ENCODE measurements at places on chromosomes 1 and 21.
A peak's percentile ranks its signal among the peaks of the same experiment; 100 is the strongest.

GRCh38 chr1:109793486-109794318 is 30.0 kb upstream of the EPS8L3 start:
- DNase-seq = no peak

DNA sequence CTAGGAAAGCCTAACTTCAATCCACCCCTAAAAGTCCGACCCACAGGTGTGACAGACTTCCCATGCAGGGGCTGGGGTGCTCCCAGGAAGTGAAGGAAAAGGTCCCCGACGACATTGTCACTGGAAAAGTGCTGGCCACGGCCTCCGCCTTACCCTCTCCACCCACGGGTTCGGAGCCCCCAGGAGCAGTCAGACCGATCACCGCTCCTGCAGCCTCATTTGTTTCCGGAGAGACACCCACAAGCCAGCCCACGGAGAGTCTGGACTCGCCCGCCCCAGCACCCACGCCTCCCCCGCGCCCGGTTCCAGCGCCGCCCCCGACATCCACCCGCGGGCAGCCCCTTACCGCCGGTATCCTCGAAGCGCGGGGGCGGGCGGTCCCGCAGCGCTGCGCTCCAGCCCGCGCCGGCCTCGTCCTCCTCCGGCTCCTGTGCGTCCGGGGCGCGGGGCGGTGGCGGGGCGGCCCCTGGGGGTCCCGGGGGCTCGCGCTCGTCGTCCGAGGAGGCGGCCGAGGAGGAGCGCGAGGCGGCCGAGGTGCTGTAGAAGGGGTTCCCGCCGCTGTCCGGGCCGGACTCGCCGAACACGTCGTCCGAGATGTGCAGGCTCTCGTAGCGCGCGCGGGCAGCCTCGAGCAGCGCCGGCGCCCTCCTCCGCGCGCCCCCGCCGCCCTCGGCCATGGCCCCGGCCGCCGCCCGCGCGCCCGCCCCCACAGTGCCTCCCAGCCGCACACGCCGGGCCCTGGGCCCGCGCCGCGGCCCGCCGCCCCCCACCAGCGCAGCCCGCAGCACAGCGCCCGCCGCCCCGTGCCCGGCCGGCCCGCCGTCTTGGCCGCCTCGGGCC is 660 bp downstream of the PGBD5 start:
- DNase-seq = no peak

- DNase-seq = no peak
Measured at GRCh38 chr1:157700732-157701131, at the start of gene FCRL3. FCRL3 (minus strand) TSS chr1:157700769; CDS start chr1:157700489, 280 bp downstream.

- peak; percentile 77 for DNase-seq
Measured at GRCh38 chr1:204837440-204838084, 33.1 kb upstream of the NFASC start.

DNA sequence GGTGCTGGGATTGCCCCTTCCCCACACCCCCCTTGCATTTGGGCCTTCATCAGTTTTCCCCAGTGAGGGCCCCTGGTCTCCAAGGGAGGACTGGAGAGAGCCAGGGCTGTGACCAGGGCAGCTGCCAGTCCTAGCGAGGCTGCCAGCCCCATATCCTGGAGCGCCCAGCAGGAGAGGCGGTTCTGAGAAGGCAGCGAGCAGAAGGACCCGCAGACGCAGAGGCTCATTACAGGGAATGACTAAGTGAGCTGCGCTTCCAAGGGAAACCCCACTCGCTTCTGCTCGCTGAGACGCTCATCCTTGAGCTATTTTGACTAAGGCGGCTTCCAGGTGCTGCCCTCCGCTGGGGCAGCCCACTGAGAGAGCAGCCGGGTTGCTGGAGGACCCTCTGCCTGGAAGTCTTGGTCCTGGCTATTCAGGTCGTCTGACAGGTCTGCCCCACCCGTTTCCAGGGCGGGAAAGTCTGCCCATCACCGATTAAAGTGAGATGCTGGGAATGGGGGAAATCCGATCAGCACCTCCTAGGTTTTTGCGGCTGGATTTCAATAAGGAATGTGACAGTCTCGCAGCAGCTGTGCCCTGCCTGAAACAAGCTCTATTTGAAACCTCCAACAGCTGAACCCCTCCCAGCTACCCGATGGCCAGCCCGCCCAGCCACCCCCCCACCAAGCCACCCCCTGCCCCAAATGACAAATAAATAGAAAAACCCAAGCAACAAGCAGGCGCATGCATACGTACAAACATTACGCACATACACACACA is 2.8 kb downstream of the KCNN3 start:
- peak; percentile 72 for DNase-seq

Data from ACHN (cell line).